Activated T-helper 17 cell treated with anti-CD3 and anti-CD28 coated beads, Interleukin-2, amount 50 U/mL, for 72 hours (primary cell): ENCODE measurements at places on chromosomes 2 and 18.
A peak's percentile ranks its signal among the peaks of the same experiment; 100 is the strongest.

- ATAC-seq, result no peak
These were observed 27.6 kb downstream of the MRPL35 start for GRCh38 chr2:86226636-86227520.

DNA sequence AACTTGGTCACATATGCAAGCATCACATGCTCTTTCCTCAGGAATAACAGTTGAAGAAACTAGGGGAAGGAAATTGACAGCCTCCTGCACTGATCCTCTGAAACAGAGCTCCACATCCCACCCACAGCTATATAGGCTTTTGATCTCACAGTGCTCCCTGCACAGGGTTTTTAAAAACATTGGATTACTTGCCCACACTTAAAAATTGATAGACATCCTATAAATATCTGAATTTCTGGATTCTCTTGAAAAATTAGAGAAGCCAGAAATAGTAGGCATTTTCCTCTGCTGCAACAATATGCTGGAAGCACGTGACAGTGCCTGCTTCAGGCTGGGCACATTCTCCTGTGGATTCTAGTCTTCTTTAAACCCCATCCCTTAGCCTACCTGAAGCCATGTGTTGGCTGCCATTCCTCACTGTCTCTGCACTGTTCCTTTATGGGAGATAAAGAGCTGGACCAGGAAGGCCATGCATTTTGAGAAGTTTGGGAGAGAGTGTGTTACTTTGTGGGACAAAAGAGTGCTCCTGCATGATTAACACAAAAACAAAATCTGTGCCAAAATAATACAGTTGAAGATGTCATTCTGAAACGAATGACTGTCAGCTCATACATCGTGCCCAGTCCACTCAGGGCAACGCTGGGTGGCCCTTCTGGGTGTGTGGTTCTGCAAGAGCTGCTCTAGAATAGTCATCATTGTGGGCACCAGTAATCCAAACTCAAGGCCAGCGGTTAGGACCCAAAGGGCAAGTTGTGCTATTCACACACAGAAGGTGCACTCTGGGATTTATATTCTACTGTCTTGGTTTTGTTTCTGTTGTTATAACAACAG lies 59.8 kb downstream of the GYPC start:
- no peak for ATAC-seq

GRCh38 chr2:38685116-38685735 lies 19.3 kb downstream of the GALM start:
- ATAC-seq, result peak; percentile 8

DNA sequence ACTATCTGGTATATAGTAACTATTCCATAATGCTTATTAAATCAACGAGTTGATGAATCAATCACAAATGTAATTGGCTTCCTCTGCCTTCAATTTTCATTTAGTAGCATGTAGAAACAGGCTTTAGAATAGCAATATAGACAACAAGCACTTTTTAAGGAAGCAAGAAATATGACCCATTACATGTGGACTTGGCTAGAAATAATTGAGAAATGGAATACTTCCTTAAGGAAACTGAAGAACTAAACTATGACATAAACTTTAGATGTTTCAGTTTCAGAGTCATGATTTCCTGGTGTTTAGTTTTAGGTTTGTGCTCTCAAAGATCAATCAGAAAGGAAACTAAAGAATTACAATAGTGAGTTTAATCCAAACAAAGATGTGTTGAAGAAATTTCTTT lies 443.8 kb downstream of the MBD2 start:
- no peak for ATAC-seq

DNA sequence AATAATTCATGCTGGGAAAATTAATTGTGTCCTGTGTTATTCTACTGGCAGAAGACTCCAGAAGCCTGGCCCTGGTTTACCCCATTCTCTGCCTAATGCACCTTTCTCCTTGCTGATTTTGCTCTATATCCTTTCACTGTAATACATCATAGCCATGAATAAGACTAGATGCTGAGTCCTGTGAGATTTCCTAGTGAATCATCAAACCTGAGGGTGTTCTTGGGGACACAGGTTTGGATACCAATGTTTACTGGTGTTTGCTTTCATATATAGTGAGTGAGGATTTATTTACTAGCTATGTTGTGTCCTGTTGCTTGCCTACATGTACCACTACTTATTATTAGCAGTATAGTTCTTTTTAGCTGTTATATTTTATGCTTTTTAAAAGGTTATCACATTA lies 6.5 kb downstream of the METTL5 start:
- ATAC-seq, result no peak

DNA sequence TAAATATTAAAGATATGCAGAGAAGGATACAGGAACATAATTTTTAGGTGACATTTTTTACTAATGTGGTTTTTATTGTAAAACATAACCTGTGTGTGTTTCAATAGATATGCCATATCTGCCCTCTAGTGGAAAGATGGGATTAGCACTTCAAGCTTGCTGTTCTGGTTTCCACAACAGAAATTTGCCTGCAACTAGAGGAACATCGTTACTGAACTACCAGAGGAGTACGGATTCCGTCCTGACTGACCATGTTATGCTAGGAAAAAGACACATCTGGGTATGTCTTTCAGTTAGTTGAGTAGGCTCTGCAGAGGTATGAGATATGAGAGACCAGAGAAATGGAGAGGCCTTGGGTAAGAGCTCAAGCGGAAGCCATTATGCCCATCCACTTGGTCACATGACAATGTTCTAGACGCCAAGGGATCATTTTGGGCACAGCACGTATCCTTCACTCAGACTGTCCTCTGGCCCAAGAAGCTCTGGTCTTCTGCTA lies 104.9 kb downstream of the MBD2 start:
- ATAC-seq, result peak; percentile 80

- peak; percentile 56 for ATAC-seq
These were observed 67.4 kb downstream of the SLC9A2 start for GRCh38 chr2:102686479-102687439.

GRCh38 chr2:102013206-102014040 lies 21.7 kb downstream of the IL1R2 start:
- peak; percentile 65 for ATAC-seq

DNA sequence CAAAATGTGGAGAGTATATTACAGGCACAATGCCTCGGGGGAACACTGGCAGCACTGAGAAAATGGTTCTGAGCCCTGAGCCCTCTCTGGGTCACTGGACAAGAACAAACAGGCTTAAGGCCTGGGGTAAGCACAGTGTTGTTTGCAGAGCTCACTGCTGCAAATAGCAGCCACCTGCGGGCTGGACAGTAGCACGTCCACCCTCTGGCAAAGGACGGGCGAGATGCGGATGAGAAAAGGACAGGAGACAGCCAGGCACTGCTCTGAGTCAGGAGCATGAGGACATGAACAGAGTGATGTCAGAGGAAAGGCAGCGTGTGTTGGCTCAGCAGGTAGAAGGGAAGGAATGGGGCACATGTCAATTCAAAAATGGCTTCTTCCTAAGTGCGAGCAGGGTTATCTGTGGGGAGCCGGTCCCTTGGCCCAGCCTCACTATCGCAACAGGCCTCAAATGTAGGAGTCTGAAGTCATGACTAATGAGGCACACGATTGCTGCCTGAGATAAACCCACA lies 25.9 kb upstream of the NEB start:
- no peak for ATAC-seq

GRCh38 chr2:240760121-240760520 lies 59.9 kb downstream of the KIF1A start:
- no peak for ATAC-seq

DNA sequence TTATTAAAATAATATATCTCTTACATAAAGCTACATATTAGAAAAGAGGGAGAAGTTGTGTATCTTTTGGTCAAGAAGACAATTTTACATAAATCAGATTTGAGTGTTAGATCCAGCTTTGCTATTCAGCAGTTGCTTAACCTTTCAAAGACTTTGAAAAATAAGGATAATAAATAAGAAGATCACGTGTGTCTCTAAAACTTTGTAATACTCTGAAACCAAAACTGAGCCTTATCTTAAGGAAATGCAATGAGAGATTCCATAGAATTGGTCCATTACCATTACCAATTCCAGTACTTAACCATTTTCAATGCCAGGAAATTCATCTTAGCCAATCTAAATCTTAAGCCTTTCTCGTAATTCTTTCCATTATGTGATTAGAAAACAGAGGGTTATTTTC lies 89.2 kb upstream of the COL5A2 start:
- no peak for ATAC-seq
